ENCODE measurements at places on chromosomes 7 and 10.

GRCh38 chr7:90853205-90853604, 257.1 kb downstream of the CDK14 start:
- no peak for DNase-seq

DNA sequence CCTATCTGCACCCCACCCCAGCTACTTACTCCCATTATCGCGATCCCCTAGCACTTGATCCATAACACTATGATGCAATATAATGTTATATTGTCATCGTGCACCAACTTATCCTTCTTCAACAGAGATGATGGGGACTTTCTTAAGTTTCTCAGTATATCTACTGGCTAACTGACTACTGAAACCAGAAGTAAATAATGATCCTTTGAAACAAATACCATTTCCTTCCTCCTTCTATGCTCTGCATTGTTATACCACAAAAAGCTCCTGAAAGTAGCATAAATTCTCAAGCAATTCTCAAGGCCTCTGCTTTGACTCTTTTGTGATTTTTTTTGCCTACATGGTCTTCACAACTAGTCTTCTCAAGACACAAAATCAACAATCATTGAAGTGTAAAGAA, 68.9 kb downstream of the HTR7 start:
- DNase-seq, result no peak

DNA sequence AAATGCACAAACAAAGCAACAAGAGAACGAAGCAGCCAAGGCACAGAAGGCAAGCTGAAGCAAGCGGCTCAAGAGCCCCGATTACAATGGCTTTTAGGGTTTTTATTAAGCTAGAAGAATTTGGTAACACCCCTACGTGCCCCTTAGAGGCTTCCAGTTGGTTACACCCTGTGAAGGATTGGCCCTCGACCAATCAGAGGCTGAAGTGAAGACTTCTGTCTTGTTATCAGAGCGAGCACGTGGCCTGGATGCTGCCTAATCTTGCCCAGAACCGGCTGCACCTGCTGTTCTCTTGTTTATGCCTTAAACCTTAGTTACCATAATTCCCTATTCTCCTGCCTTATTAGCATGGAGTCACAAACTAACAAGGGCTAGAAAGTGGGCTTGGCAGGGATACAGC, 21.4 kb downstream of the KCNK18 start:
- no peak for DNase-seq

DNA sequence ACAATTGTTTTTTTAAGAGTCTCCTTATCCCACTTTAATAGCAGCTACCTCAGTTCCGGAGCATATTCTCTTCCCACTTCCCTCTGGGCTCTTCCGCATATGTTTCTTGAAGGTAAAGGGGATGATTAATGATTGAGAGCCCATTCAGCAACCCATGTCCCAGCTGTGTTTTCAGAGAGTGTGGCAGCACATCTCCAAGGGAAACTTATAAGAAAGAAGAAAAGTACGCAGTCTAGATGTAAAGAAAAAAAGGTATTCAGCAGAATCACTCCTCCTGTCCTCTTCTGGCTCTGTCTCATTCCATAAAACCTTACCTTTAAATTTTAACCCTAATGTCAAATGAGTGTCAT, 9.7 kb upstream of the ANKRD7 start:
- DNase-seq, result no peak

DNA sequence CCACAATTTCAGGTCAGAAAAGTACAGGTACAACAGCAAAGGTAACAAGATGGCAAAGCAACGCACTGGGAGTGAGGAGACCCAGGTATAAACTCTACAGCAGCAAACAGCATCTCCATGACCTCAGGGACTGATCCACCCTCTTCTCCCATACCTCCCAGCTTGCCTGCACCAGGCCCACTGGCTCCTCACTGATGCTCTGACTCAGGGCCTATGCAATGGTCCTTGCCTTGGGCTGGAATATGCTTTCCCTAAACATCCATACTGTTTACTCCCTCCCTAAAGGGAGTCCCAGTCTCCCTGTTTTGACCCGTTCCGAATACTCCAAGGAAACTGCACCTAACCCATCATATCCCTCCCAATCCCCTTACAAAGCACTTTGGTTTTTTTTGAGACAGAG, 60.4 kb downstream of the UPF2 start:
- DNase-seq, result no peak

All from kidney tubule cell (primary cell).